AG08396 (cell line): ENCODE measurements at places on chromosomes 4 and X.

DNA sequence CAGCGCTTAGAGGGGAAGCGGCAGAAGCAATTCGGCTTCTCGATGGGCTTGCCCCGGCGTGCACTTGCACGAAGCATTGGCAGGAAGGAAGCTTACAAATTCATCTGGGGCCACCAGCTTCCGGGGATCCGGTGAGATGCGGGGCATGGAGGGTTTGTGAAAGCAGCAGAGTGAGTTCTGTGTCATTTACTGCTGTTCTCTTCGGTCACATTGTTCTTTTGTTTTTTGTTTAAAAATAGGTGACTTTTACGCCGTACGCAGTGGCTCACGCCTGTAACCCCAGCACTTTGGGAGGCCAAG is 47.0 kb downstream of the ASMT start:
- DNase-seq, result no peak

- no peak for DNase-seq
These were observed 29.4 kb upstream of the SLAIN2 start for GRCh38 chr4:48311896-48312295.

- no peak for DNase-seq
These were observed 97.2 kb downstream of the KDR start for GRCh38 chr4:55028196-55028595.

DNA sequence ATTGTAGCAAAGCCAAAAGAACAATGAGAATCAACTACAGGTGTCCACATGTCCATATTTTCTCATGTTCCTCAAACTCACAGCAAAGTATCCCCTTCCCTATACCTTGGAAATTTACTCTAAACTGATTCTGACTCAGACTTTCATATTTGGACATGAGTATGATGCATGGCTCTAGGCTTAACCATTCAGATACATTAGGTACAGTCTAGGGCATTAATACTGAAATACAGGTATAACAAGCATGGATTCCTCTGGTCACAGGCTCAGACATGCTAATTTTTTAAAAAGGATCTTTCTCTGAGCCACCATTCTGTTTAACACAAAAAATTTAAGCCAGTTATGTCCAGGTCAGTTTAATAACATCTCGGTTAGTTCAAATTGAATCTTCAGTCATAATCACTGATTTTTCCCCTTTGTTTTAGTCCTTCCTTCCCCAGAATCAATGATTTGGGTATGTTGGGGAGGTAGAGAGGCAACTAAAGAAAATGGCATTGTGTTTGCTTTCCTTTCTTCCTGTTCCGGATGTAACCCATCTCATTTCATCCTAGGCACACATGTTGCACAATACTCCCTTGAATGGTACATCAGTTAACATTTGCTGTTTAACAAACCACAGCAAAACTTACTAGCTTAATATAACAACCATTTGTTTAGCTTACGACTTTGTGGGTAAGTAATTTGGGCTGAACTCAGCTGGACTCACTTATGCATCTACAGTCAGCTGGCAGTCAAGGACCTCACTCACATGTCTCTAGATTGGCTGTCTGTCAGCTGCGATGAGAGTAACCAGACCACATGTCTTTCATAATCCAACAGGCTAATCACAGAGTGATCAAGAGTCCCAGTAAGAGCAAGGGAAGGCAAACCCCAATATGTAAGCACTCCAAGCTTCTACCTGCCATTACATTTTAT is 75.3 kb upstream of the GRIA3 start:
- DNase-seq, result no peak

GRCh38 chrX:155767876-155768769 is 113.0 kb upstream of the VAMP7 start:
- DNase-seq, result no peak

GRCh38 chr4:132026166-132026565 is 1122.9 kb upstream of the PCDH10 start:
- DNase-seq, result no peak

DNA sequence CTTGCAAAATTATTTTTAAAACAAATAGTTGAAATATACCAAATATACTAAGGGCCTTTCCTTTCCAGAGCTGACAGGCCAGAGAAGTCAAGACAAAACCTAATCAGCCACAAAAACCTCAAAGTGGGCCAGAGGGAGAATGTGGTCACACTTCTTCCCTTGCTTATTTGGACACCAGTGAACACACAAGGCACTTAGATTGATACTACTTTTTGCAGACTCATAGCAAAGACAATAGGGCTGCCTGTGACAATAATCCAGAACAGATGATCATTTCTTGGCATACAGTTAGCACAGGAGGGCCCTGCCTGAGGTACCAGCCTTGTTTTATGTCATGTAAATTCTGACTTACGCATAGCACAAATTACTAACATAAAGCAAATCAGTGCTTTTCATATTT is 215.7 kb upstream of the NEIL3 start:
- DNase-seq, result no peak
